ENCODE measurements at places on chromosomes 1 and 21.

DNA sequence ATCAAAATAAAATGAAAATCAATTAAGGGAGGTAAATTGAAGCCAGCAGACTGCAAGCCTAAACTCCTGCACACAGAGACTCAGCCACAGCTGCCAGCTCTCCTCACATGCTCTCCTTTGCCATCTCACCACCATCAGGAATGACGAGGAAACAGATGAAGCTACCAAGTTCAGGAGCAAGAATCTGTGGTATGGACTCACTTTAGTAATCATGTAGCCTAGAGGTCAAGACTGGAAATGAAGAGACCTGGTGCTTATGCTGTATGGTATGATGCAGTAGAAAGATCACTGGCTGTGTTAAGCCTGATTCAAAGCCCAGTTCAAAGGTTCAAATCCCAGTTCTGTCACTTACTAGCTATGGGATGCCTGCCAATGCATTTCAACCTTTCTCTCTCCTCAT lies 78.9 kb upstream of the CAMK1G start:
- no peak for DNase-seq

GRCh38 chr1:41621256-41621655 lies 136.8 kb upstream of the EDN2 start:
- no peak for DNase-seq

DNA sequence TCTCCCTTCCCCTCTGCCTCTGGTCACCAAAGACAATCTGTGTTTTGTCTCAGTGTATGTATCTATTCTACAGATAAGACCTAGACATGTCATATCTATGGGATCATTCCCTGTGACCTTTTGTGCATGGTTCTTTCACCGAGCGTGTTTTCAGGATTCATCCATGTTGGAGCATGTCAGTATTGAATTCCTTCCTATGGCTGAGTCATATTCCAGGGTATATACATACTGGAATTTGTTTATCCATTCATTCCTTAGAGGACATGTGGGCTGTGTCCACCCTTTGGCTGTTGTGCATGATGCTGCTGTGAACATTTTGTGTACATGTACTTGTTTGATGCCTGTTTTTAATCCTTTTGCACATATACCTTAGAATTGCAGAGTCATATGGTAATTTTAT lies 69.9 kb downstream of the NFASC start:
- DNase-seq = peak; percentile 20

GRCh38 chr1:55575571-55576279 lies 360.6 kb upstream of the USP24 start:
- no peak for DNase-seq

DNA sequence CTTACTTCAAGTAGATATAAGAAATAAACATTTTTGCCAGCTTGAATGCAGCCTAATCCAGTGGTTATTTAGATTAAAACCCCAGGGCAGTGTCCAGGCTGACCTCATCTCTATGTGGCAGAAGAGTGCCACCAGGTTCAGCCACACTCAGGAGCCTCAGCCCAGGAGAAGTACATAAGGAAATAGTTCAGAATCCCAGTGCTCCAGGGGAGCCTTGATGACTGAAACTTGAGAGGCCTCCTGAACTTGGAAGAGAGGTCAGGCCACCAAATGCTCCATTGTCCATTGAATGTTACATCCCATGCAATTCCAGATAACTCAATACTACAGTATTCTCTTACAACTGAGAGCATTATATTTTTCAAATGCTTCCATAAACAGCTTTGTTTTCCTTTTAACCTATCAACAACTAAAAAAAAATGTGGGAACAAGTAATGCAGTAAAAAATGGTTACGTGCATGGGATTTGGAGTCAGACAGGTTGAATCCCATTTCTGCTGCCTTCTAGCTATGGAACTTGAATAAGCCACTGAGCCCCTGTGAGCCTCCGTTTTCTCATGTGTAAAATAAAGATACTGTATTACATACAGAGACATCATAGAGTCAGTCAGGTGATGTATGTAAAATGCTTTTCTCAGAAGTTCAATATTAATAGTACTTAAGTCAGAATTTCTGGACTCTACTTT lies 248.0 kb downstream of the PLPP3 start:
- no peak for DNase-seq

DNA sequence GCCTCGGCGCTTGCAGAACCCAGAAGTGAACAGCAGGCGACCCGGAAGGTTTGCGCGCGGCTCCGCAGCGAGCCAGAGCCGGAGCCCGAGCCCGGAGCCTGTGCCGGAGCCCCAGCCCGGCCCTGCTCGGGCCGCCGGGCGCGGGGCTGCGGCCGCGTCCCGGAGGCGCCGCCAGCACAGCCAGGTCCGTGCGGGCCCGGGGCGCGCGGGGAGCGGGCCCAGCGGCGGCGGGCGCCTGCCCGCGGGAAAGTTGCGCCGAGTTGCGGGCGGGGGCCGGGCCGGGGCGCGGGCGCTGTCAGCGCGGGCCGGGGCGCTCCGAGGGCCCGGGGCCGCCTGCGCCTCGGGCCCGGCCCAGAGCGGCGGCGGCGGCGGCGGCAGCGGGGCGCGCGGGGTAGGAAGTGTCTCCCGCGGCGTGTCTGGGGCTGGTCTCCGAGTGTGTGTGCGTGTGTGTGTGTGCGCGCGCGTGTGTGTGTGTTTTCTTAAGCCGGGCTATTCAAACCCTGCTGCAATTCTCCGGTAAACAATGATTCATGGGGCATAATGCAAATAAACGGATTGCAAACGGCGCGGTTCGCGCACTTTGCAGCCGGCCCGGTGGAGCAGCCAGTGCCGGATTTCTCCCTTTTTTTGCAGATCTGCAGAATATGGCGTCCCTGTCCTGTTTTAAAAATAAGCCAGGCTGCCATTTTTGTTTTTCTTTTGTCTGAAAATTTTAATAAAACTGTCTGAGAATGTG lies at the start of gene ZNF362:
ZNF362 (plus strand) TSS at position 22 of the 736 bp plus-strand sequence. CDS start 14,083 bp downstream, outside the sequence.
- DNase-seq = peak; percentile 78

DNA sequence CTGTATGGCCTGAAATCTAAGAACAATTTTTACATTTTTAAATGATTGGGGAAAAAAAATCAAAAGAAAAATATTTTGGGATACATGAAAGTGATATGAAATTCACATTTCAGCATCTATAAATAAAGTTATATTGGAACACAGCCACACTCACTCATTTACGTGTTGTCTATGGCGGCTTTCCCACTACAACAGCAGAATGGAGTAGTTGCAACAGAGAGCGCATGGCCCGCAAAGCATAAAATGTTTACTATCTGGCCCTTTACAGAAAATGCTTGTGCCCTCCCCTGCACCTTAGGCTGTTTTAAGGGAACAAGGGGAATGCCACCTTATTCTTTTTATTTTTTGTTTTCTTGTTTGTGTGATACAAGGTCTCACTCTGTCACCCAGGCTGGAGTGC lies 3.5 kb downstream of the KLHDC8A start:
- DNase-seq = no peak

DNA sequence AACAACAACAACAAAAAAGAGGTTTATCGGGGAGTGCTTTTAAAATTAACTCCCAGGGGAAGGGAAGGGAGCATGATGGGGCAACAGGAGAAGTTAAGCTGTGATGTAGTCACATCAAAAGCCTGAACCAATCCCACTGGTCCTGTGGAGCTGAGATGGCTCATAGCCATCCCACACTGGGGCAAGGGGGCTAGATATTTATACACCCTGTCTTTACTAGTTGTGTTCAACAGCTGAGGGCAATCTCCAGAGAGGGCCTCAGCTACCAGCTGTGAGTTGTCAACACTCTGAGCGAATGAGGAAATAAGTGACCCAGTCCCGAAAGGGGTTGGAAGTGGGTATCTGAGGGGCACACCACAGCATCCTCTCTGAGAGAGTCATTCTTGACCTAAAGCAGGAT lies 31.0 kb upstream of the CREG1 start:
- DNase-seq = no peak

- DNase-seq = no peak
Measured at GRCh38 chr1:116107371-116107770, 3.8 kb upstream of the MAB21L3 start.

GRCh38 chr1:32992489-32993323 lies 28.1 kb upstream of the RNF19B start:
- peak; percentile 97 for DNase-seq

DNA sequence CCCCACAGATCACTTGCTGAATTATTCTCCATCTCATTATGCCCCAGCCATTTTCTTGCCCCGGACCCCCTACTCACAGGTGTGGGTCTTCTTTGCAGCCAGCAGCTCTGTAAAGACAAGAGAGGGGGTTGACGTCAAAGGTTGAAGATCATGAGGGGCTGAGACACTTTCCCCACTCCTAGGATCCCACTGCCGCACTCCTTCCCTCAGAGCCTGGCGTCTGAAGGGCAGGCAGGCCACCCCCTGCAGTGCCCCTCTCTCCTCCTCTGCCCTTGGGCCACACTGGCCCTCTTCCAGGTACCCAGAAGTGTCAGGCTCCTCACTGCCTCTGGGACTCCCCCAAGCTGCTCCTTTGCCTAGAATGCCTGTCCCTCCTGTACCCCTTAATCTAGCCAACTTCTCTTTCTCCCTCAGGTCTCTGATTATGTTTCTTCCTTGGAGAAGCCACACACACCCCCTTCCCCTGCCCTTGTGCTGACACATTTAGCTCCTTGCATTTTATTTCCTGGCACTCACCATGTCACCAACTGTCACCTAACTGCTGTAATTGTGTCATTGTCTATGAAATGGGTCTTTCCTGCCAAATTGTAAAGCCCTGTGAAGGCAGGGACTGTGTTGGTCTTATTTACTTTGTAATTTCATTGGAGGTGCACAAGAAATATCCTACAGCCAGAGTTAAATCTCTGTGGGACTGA lies 2.1 kb downstream of the RORC start:
- DNase-seq = no peak

GRCh38 chr1:85983316-85983715 lies 173.3 kb downstream of the COL24A1 start:
- DNase-seq = no peak

DNA sequence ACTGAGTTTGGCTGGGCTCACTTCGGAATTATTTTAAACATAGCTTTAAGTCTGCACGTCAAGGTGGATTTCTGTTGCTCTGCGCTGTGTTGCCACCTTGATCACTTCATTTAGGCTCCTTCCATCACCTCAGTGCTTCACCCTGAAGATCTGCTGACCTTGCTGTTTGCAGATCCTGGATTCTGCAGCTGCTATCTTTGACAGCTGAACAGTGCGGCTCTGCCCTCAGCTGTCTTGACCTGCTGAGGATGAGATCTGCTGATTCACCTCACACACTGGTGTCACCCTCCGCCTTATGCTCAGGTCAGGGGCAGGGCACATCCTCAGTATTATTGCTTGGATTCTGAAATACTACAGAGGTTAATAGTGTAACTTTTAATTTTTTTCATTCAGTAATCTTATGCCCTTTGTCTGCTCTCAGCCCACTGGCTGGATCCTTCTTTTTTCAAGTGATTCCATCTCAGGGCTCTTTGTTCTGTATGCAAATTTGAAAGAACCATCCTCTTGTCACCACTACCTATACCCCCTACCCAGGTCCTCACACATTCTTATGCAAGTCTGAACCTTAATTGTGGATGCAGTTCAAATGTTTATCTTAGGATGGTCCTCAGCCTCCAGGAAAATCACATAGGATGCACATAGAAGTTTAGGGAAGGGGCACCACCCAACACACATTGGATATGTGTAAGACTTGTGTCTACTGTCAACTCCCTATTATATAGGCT lies 364.0 kb downstream of the OLFM3 start:
- DNase-seq = no peak

- peak; percentile 16 for DNase-seq
Measured at GRCh38 chr1:98898940-98899339, 105.7 kb downstream of the PLPPR5 start.

DNA sequence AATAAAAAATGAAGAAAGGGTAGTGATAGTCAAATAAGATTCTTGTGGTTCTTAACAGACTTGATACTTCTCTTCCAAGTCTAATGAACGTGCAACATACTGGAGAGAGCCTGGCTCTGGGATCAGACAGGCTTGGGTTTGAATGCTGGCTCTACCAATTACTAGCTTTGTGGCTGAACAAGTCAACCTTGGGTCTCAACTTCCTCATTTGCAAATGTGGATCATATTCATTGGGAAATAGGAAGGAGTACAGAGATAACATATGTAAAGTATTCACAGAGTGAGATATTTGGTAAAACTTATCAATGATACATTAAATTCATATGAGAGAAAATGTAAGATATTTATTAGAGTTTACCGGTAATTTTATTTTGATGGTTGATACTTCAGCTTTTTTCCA lies 2.0 kb downstream of the EDEM3 start:
- DNase-seq = no peak

- no peak for DNase-seq
Measured at GRCh38 chr1:77065693-77066342, 153.4 kb downstream of the PIGK start.

GRCh38 chr1:100795646-100795985 lies 76.1 kb downstream of the VCAM1 start:
- DNase-seq = no peak

- DNase-seq = no peak
Measured at GRCh38 chr1:170131450-170131849, 14.3 kb upstream of the NTMT2 start.

- peak; percentile 59 for DNase-seq
Measured at GRCh38 chr1:209150114-209150513, 433.4 kb upstream of the CAMK1G start.

DNA sequence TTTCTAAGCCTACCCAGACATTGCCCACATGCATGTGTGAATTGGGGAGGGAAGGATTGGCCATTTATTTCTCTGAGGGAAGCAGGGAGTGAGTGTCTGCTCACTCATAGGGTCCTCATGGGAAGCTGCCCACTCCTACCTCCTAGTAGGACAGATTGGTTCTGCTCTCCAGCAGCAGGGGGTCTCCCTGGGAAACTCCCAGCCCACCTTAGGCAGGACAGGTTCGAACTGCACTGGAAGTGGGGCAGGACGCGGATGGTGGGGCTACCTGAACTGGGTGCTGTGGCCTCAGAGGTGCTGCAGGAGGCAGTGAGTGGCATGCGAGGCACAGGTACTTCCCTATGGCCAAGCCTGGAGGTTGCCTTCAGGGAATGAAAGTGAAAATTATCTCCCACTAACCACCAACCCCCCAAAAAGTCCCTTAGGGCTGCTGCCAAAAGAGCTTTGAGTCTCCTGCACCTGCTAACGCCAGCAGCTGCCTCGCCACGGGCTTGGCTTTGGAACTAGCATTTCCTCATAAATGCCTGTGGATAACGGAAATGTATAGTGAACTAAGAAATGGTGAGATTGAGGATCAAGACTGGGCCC lies 157.0 kb upstream of the COA6 start:
- no peak for DNase-seq

- DNase-seq = no peak
Measured at GRCh38 chr1:63429281-63429680, 61.9 kb downstream of the ALG6 start.

DNA sequence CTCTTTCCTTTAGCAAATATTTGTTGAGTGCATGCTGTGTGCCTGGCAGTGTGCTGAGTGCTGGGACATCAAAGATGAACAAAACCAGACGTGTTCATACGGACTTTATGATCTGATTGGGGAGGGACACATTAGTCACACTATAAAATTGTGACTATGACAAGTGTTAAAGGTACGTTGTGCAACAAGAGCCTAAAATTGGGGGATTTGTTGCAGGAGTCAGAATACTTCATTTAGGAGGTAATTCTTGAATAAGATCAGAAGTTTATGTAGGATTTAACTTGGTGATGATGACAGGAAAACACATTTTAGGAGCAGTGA lies 29.6 kb downstream of the B3GALT2 start:
- no peak for DNase-seq
